Kidney tubule cell (primary cell): ENCODE measurements at places on chromosomes 1 and 21.

DNA sequence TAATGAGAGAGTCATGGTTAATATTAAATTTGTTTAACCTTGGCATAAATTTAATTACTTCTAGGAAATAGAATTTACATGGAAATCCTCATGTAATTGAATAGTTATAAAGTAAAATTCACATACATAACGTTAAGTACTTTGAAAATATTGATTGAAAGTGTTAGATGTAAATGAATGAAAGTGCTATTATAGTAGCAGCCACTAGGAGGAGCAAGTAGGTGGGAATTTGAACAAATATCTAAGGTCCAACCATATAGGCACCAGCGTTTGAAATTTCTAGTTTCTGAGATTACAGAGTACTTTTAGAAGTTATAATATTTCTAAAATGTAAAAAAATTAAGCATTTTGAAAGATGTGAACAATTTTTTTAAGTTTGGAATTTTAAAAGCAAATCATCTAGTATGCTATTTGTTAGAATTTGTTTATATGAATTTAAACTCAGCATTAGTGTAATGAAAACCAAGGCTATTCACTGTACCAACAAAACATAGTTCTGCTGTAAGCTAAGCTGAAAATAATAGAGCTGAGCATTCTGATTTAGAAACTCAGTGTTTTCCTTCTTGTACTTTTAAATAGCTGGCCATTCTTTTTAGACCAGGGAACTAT lies 3.3 kb downstream of the B3GALT2 start:
- peak; percentile 52 for DNase-seq

GRCh38 chr1:218479436-218480115 lies 134.4 kb downstream of the TGFB2 start:
- DNase-seq, result peak; percentile 87

GRCh38 chr1:99992760-99993467 lies 23.1 kb downstream of the SLC35A3 start:
- DNase-seq, result no peak

DNA sequence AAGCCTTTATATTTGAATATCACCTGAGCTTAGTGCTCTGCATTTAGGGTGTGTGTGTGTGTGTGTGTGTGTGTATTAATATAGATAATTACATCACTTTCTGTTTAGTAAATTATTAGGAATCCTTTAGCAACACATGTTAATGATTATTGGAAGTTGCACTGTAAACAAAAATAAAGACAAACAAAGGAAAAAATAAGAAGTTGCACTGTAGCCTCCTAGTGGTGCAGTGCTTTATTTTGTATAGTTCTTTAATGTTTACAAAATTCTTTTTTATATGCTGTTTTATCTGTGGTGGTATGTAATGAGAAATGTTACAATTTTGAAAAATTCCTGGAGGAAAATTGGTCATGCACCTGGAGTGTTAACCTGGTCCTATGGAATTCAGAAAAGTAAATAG lies 69.2 kb downstream of the UBE4B start:
- DNase-seq, result no peak

- DNase-seq, result no peak
Observed at GRCh38 chr21:26284531-26284930, 114.0 kb upstream of the APP start.

DNA sequence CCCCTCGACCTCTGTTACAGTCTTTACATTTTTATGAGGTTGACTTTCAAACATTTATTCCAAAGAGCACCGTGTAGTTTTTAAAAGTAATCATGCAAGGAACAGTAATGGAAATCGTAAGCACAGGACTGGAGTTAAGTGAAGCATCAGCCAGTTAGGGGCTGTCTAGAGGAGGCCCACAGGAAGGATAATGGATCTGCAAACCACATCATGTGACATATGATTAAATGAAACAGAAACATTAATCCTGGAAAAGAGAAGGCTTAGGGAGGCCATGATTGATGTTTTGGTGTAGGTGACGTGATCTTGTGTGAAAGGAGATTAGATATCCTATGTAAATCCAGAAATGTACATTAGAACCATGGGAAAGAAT lies 25.0 kb downstream of the RGS7 start:
- DNase-seq, result no peak

GRCh38 chr1:76229279-76230005 lies 154.9 kb downstream of the ST6GALNAC3 start:
- no peak for DNase-seq

GRCh38 chr1:156121457-156121856 lies 6.9 kb downstream of the LMNA start:
- no peak for DNase-seq

DNA sequence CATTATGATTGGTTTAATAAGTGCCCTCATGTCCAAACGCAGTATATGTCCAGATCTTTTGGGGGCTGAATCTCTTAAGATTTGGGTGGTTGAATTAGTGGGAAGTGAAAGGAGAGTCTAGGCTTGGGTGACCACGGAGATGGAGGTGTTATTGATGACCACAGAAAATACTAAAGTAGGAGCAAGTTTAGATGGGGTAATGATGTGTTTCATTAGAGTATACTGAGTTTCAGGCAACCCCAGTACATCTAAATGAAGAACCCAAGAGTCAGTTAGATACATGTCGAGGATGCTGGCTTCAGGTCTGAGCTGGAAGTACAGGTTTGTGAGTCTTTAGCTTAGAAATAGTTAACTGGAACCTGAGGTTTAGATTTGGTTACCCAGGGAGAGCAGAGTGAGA lies 6.5 kb upstream of the ZZZ3 start:
- no peak for DNase-seq

DNA sequence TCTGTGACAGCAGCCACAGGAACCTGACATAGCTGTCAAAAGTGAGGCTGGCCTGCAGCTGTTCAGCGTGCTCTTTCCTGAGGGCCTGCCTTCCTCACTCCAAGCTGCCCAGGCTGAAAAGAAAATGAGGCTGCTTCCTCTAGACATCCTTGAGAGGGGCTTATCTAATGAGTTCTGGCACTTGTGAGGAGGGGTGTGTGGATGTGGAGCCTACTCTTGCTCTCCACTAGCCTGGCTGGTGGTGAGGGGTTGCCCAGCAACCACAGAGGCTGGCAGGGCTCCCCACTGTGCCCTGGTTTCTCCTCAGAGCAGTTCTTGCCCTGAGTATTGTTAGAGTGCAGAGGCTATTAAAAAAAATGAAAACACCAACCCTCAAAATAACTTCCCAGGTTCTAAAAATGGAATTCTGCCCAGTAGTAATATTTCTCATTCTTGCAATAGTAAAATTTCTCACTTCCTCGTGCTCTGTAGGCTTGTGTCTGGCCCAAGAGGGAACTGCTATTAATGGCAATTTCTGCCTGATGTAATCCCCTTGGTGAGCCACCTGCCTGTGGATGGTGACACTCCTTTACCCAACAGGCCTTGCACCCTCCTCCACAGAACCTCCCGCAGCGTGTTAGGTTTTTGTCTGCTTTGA lies 52.6 kb upstream of the EPS8L3 start:
- DNase-seq, result no peak

DNA sequence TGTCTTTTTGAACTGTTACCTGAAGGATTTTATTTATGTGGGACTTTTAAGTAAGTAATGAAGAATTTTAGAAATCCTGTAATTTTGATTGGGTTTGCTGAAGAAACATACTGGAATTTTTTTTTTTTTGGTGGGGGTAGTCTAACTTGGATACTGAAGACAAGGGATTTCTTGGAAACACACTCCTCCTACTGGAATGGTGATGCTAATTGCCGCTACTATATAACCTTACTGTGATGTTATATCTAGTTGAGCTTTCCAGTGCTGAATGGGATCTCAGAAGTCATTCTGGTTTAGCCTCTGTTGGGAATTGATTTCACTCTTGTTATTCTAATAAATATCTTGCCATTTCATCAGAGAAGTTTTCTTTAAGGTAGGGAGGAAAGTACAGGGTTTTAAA lies 8.4 kb downstream of the PPP2R5A start:
- peak; percentile 29 for DNase-seq

DNA sequence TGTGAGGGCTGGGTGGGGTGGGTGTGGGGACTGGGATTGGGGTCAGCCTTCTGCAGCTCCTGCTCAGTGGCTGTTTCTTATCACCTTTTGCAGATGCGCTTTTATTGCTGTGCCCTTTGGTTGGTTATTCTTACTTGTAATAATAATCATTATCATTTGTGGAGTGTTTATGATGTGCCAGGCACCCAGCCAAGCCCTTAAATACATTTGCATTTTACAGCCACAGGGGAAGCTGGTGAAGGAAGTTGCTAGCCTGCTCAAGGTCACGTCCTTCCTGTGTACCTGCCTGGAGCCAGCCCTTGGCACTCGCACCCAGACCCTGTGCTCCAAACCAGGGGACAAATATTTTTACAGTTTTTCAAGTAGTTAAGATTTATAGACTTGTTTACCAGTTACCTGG lies 144.0 kb downstream of the PGBD5 start:
- no peak for DNase-seq

DNA sequence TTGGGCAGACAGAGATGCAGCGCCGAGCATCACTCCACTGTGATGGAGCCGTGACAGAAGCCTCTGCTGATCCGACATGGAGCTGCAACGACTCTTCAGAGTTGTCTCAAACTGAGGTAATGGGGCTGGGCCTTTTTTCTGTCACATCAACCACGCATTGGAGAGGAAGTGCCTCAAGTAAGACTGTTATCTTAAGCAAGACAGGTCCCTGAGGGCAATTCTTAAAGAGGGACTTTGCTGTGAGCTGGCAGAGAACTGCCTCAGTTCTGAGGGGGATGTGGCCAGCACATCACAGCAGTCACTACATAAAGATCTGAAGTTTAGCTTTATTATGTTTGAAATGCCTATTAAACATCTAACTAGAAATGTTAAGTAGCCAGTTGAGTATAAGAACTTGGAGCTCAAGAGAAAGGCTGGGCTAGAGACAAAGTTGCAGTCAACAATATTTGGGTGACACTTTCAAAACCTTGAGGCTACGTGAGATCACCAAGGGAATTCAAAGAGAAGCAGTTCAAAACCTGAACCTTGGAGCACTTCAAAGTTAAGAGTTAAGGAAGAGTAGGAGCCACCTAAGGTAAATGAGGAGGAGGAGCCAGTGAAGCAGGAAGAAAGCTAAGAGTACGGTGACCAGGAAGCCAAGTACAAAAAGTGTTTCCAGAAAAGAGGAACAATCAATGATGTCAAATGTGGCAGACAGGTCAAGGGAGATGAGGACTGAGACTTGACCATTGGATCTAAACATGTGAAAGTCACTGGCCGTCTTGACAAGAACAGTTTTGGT lies 54.2 kb upstream of the BCL9 start:
- DNase-seq, result no peak

DNA sequence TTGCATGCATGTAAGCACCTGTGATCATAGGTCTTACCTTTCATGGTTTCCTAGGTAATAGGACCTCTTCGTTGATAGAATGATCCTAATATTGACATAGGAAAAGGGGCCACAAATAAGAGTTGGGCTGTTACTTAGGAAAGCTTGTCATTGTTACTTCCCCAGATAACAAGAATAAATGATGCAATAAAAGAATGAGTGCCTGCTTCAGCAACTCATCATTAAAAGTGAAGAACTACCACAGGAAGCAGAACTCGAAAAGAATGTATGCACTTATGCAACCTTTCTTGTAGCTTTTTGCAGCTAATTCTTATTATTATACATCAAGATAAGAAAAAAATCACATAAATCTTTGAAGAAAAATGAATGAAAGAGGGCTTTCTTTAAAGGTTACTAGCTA lies 548.6 kb downstream of the LTN1 start:
- no peak for DNase-seq

- no peak for DNase-seq
Observed at GRCh38 chr1:110205156-110205555, 5.0 kb upstream of the KCNC4 start.

DNA sequence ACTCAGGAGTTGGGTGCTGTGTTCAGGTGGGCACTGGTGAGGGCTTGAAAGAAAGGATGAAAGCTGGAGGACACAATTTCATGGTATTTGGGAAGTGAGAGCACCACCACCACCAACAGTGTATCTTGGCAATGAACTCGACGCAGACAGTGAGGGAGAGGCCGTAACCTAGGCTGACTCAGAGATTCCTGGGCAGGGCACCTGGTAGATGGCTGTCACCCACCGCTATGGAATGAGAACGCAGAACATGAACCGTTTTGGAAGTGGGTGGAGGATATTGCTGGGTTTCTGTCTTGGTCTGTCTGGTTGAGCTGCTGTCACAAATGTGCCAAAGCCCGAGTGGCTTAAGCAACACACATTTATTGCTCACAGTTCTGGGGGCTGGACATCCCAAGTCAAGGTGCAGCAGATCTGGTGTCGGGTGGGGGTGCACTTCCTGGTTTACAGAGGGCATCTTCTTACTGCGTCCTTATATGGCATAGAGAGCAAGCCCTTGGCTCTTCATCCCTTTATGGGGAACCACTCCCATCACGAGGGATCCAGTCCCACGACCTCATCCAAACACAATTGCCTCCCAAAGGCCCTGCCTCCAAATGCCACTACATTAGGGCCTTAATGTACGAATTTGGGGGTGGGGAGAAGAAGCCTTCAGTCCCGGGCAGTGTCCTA lies 246.3 kb downstream of the SIPA1L2 start:
- no peak for DNase-seq

DNA sequence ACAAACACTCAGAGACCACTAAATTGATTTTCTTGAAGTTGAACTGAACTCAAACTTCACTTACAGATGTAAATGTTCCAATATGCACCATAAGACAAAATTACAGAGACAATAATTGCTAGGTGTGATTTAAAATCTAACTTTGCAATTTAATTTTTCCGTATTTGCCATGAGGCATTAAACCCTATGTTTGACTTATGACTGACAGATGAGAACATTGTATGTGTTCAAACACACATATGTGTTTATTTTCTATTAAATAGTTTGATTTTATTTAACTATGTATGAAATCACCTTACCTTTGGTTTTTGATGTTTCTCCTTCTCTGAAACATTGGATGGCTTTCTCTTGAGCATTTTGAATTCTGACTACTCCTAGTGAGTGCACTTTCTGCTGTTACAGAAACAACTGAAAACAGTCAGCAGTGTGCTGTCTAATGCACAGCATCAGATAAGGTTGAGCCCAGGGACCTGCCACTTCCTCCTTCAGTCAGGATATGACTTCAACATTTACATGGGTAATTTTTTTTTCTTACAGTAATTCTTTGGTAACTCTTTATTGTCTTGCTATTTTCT lies at the start of gene SAMSN1:
SAMSN1 (minus strand) TSS at position 410 of the 575 bp plus-strand sequence; CDS start at position 356, 54 bp downstream.
- DNase-seq, result no peak

- DNase-seq, result peak; percentile 97
Observed at GRCh38 chr1:153805042-153805745, 30.0 kb downstream of the SLC27A3 start.

GRCh38 chr1:22814176-22815042 lies 103.8 kb downstream of the EPHB2 start:
- peak; percentile 23 for DNase-seq
